GOT3 (cell line): ENCODE measurements at places on chromosomes 4 and X.

DNA sequence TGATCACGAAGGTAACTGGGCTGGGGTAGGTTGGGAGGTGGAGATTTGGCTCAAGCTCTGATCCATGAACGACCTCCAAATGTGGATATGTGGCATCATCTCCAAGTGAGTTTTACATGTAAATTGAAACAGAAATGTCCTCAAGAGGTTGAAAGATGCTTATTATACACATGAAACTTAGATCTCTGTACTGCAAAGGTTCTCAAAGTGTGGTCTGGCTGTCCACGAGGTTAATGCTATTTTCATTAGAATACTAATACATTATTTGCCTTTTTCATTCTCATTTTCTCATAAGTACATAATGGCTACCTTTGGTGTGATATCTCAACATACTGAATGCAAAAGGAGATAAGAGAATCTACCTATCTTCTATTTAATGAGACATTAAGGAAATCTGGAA is 198.2 kb downstream of the RASL11B start:
- DNase-seq = no peak

DNA sequence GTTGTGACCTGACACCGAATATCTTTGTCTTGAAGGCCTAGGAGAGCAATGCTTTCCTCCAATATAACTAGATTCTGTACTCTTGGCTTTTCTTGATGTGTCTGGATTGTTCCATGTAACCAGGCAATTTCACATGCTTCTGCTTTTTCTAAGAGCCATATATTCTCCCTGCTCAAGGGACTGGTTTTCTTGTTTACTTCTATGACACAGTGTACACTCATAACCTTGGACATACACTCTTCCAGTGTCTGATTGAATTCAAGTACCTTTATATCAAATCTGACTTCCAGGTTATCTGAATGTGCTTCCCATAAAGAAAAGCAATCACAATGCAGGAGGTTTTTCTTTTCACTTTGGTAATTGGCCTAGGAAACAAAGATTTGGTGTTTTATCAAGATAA is 17.4 kb upstream of the EIF4E start:
- no peak for DNase-seq

DNA sequence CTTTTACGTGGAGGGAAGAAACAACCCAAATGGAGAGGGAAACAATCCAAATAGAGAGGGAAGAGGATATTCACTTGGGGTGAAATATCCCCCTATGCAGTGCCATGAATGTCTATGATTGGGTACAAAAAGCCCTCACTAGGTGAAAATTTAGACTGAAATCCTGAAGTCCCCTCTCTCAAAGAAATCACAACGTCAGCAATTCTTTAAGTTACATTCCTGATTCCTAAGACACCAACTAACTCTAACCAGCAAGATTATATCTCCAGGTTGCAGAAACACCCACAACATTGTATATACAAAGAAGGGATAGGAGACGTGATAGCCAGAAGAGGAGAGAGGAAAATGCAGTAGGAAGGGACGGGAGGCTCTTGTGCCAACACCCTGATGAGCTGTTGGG is 374.3 kb downstream of the DCAF12L2 start:
- no peak for DNase-seq

DNA sequence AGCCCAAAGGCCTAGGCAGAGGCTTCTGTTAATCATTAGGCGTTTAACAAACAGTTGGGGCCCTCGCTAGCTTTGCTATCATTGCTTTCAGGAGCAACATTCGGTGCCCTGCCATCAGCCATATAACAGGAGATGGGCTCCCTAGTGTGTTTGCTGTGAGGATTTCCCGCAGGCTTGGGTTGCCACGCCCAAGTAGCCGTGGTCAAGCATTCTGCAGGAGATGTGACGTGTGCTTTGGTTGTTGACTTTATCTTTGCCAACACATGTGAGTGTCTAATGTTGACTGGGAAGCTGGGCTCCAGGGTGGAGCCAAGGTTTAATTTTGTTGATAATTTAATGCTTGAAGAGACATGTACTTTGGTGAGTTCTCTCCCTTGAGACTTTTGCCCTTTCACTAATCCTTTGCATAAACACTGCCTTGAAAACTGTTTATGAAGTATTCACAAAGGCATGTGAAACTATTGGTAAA is 184.6 kb upstream of the KIT start:
- DNase-seq = no peak

DNA sequence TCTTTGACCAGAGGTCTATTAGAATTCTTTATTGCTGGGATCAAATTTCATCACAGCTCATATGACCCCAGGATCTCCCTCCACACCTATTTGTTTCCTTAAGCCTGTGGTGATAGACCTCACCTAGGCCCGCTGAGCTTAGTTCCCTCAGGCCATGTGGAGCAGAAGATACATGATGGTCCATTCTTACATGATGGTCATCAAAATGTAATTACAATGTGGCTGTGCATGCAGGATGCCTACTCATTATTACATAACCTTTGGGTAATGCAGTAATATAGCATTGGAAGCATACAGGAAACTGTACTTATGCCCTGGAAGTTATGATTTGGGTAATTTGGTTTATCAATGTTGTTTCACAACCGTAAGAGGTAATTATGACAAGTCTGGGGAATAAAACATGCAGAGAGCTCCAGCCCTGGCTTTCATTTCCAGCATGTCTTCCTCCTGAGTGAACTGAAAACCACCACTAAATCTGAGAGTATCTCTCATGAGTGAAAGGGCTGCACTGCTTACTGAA is 67.0 kb upstream of the AGA start:
- no peak for DNase-seq

DNA sequence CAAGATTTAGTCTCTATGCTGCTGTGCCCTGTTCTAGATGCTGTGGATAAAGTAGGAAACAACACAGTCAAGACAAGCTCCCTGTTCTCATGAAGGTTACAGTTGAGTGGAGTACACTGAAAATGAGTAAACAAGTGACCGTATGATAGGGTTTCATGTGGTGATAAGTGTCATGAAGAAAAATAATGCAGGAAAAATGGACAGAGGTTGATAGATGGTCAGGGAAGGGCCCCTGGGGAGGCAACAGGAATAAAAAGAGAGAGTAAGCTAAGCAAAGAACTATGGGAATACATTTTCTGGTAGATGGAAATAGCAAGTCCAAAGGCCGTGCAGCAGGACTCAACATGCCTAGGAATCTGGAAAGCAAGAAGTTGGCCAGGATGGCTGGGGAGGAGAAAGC is 394.0 kb downstream of the DTHD1 start:
- DNase-seq = no peak

- DNase-seq = no peak
These were observed 9.1 kb downstream of the CXCR3 start for GRCh38 chrX:71609095-71609750.

DNA sequence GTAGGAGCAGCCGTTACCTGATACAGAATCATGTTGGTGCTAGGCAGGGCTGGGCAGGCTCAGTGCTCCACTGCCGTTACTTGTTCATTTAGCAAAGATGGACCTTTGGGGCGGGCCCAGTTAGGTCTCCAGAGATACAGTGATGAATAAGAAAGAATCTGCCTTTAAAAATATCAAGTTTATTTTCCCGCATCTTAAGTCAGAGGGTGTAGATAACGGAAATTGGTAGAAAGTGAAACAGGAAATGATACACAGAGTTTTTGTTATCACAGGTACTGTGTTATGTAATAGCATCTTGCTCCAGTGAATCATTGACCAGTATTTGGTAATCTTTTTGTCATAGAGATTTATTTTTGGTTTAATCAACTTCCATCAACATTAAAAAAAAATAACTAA is 5.5 kb downstream of the TMEM131L start:
- DNase-seq = no peak

- no peak for DNase-seq
These were observed 16.4 kb upstream of the EIF4E start for GRCh38 chr4:98945297-98945850.

- no peak for DNase-seq
These were observed 594.9 kb downstream of the TECRL start for GRCh38 chr4:63814171-63814964.

GRCh38 chr4:146381263-146381872 is 140.4 kb downstream of the SLC10A7 start:
- no peak for DNase-seq

- DNase-seq = no peak
These were observed 34.3 kb downstream of the NYX start for GRCh38 chrX:41481264-41482109.

DNA sequence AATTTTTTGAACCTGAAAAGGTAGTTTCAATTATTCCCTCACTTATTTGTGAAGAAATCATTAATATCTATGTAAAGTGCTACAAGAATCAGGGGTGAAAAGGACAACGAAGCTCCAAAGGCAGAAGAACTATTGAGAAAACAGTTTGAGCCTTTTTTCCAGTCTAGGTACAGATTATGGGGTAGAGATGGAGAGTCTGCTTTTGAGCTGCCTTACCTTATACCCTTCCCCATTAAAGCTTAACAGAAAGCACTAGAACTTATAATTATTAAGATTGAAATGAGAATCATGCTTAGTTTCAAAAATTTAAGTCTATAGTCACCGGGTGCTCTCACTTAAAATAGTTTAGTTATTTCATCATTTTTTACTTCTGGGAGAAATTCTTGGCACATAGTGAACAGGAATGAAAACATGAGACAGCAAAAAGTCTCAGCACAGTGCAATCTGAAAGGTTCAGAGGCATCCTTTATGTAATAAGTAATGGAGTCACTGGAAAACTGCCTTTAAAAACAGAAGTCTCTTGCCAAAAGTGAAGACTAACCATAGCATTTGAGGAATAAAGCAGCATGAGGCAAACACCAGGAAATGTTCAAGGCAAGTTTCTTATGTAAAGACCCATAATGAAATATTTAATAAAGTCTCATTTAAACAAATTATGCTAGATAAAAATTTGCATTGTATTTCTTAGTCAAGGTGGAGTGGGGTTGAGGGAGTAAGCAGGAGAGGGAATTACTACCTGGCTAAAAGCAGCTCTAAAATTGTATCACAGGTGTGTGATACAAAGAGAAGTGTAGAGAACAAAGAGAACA is 5.1 kb upstream of the DCLK2 start:
- no peak for DNase-seq

- no peak for DNase-seq
These were observed 43.1 kb downstream of the ATRX start for GRCh38 chrX:77742788-77743476.

- DNase-seq = no peak
These were observed 15.7 kb downstream of the HELT start for GRCh38 chr4:185033950-185034349.

GRCh38 chr4:75733369-75733768 is 9.0 kb downstream of the USO1 start:
- no peak for DNase-seq

- DNase-seq = no peak
These were observed 85.7 kb upstream of the MTM1 start for GRCh38 chrX:150482537-150483206.

GRCh38 chr4:16238327-16238726 is 12.1 kb upstream of the TAPT1 start:
- no peak for DNase-seq

GRCh38 chrX:47562615-47563243 is 1.7 kb downstream of the ARAF start:
- DNase-seq = no peak

DNA sequence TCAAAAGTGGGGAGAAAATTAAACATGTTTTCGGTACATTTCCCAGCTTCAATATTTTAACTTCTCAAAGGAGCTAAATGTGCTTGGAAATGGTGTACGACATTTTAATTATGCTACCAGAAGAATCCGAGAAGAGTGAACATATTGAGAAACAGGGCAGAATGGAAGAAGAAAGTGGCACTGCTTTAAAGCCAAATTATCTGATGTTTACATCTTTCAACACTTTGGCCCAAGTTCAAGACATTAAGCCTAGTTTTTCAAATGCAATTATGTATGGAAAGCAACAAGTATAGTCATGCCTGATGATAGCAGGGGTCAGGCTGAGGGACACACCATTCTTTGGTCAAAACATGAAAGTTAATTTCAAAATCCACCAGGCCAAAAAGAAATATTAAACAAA is 577.9 kb upstream of the ZFP42 start:
- no peak for DNase-seq

GRCh38 chr4:105555409-105555808 is 3.0 kb downstream of the ARHGEF38 start:
- DNase-seq = no peak

DNA sequence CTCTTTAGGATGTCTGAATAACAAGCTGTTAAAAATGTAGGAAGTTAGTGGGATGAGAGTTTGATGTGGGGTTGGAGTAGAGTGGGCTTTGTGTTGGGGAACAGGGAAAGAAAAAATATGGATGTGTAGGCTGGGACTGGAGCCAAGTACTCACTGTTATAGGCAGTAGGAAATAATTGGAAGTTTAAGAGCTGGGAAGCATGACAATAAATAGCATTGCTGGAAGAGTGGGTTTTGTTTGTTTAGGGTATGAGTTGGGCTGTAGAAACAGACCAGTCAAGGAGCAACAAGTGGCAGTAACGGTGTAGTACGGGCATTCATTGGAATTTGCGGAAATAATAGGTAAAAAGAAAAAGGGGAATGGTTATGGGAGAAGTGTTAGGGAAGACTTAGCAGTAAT is 81.6 kb downstream of the KDM6A start:
- DNase-seq = no peak

DNA sequence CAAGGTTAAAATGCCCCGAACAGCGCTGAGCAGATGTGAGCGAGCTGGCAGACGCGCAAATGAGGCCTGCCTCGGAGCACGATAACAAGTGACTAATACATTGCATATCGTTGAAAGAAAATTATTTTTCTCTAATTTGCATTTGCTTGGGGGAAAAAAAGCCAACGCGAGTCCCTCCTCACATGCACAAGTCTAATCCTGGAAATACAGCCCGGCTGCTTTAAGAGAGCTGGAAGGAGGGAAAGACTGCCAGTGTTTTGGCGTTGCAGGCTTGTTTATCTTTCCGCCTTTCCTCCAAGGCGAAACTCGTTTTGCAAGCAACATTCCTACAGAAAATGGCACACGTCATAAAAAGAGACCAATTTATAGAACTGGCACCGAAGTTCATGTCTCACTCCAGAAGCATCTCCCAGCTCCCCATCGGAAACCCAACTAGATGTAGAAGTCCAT is 12.6 kb downstream of the BCOR start:
- no peak for DNase-seq

GRCh38 chr4:133270021-133270570 is 121.0 kb downstream of the PCDH10 start:
- no peak for DNase-seq

- no peak for DNase-seq
These were observed 17.7 kb downstream of the EFNB1 start for GRCh38 chrX:68846536-68846935.

DNA sequence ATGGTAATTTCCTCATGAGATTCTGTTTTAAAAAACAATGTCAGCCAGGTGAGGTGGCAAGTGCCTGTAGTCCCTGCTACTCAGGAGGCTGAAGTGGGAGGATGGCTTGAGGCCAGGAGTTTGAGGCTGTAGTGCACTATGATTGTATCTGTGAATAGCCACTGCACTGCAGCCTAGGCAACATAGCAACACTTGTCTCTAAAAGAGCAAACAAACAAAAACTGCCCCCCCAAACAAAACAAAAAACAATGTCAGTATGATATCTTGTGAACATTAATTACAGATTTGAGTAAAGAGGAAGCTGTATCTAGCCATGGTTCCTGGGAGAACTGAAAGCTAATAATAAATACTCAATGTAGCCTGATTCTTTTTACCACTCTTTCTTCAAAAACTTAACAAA is 6.8 kb upstream of the MSL3 start:
- no peak for DNase-seq

GRCh38 chr4:829761-830600 is 4.1 kb upstream of the CPLX1 start:
- DNase-seq = no peak

- DNase-seq = no peak
These were observed 52.6 kb downstream of the LIMCH1 start for GRCh38 chr4:41590591-41590990.
